NCI-H1436 (cell line): ENCODE measurements at places on chromosomes 7 and 10.

DNA sequence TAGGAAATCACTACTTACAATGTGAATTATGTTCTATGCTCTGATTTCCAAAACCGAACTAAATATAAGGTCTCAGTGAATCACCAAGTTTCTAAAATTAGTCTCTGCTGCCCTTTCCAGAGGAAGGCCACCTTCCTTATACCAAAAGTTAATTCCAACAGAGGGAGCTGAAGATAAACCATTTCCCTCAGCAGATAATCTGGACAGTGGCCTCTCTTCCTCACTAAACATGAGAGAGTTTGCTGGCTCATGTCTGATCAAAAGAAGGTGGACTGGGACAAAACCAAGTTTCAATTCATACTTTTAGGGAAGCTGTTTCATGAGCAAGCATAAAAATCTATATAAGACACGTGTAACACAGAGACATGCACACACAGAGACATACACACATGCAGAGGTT, 6.4 kb downstream of the FEZF1 start:
- no peak for DNase-seq

DNA sequence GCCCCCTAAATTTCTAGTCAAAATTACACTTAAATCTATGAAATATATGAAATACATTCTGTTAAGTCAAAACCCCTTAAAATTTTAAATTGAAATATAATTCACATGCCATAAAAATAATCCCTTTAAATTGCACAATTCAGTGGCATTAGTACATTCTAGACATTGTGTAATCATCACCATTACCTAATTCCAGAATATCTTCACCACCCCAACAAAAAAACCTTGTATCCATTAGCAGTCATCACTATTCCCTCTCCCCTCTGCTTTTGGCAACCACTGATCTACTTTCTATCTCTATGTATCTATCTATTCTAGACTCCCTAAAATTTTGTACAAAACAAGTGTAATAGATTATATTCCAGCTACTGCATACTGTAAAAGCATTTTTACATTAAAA, 261.2 kb downstream of the GLI3 start:
- no peak for DNase-seq

DNA sequence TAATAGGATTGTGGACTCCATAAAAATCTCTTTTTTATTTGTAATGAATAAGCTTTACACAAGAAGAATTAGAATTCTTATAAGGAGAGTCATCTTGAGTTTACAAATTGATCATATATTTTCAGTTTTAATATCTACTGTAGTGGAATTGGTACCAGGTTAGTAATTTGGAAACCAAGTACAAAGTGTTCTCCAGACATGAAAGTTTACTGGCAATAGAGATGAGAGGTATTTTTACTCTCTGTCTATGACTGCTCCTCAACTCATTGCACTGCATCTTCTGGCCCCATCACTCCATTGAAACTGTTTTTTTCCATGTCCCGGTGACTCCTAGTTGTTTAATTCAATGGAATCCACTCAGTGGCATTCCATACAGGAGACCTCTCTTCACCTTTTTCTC, 164.5 kb upstream of the SMIM30 start:
- no peak for DNase-seq

GRCh38 chr10:20714518-20714917, 182.6 kb downstream of the NEBL start:
- DNase-seq: no peak

GRCh38 chr10:113176652-113177155, 226.7 kb downstream of the TCF7L2 start:
- no peak for DNase-seq

DNA sequence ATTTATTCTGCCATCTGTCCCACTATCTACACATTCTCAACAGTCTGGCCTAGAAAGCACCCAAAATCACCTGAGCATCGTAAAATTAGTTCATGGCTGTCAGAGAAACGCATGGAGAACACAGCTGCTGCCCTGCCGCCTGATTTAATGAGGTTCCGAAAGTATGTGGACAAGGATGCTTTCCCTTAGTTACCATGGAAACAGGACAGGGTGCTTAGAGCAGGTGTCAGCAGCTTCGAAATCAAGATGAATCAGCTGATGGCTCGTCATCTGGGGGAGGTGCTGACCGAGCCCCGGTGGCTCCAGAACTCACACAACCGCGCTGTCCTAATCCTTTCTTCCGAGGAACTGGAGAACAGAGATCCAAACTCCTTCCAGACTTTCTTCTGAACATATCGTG, 151.5 kb downstream of the TEX36 start:
- DNase-seq: no peak
